HS-27A (cell line): ENCODE measurements at places on chromosomes 1 and 21.

GRCh38 chr1:223235091-223235490 lies 92.0 kb upstream of the TLR5 start:
- no peak for DNase-seq

- DNase-seq, result no peak
These were observed 17.4 kb upstream of the KANK4 start for GRCh38 chr1:62336638-62336994.

GRCh38 chr1:41769068-41769467 lies 149.7 kb downstream of the HIVEP3 start:
- no peak for DNase-seq

DNA sequence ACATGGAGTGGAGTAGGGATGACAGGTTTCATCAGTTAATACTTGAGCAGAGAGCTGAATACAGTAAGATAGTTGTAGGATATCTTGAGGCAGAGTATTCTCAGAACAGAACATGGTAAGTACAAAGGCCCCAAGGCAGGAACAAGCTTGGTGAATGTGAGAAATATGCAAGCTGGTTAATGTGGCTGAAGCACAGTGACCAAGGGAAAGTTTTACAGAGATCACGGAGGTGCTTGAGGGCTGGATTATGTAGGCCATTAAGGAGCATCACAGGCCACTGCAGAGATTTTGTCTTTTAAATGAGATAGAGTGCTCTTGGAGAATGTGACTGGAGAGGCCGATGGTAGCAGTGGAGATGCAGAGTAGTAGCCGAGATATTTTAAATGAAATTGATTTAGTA lies 54.0 kb upstream of the BOLA1 start:
- DNase-seq, result no peak

DNA sequence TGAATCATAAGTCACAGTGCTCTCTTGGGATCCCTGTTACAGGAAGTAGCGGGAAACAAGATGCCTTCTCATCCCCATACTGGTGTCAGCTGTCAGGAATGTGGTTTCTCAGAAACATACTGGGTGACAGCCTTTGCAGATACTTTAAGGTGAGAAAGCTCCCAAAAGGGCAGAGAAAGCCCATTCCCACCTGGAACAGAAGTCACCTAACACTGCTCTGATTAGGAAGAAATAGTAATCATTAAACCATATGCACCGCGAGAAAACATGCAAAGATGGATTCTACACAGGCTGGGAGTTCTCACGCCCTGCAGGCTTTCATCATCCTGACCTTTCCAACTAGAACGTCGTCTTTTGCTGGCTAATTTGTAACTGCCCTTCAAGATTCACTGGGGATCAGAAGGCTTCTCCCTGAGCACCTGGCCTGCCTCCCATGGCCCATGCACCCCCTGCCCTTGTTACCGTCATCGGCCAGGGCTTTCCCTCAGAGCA lies 46.2 kb upstream of the SLC44A3 start:
- DNase-seq, result no peak

DNA sequence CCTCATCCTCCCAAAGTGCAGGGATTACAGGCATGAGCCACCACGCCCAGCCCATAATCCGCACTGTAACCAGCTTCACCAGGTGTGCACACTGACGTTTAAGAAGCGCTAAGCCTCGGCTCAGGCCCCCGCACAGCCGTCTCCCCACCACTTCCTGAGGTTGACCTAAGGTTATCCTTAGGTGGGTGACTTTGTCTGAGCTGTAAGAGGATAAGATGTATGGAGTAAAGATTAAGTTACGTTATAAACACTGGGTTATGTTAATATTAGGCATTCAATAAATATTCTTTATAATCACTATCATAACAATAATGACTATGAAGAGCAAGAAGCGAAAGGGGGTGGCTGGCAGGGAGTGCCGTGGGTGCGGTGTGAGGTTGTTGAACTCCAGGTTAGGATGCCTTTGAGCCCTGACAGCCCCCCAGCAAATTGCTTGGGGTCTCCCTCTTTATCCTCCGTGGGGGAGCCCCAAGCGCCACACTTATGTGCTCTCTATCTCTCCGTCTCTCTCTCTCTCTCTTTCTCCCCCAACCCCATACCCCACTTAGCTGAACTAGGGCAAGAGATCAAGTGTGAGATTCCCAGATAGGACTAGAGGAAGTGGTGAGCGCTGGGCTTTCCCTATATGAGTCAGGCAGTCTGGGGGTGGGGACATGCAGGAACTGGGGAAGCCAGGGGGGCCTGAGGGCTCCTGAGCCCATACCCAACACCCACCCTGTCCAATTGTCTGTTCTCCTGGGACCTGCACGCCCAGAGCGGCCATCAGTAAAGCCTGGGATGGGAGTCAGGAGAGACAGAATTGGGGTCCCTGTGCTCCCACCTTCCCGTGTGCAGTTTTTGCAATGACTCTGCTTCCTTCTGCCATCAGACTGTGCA lies 7.6 kb downstream of the EFHD2 start:
- no peak for DNase-seq

GRCh38 chr1:199084293-199084692 lies 445.5 kb downstream of the PTPRC start:
- DNase-seq, result no peak

GRCh38 chr1:22387919-22388580 lies 63.6 kb upstream of the ZBTB40 start:
- DNase-seq, result no peak

DNA sequence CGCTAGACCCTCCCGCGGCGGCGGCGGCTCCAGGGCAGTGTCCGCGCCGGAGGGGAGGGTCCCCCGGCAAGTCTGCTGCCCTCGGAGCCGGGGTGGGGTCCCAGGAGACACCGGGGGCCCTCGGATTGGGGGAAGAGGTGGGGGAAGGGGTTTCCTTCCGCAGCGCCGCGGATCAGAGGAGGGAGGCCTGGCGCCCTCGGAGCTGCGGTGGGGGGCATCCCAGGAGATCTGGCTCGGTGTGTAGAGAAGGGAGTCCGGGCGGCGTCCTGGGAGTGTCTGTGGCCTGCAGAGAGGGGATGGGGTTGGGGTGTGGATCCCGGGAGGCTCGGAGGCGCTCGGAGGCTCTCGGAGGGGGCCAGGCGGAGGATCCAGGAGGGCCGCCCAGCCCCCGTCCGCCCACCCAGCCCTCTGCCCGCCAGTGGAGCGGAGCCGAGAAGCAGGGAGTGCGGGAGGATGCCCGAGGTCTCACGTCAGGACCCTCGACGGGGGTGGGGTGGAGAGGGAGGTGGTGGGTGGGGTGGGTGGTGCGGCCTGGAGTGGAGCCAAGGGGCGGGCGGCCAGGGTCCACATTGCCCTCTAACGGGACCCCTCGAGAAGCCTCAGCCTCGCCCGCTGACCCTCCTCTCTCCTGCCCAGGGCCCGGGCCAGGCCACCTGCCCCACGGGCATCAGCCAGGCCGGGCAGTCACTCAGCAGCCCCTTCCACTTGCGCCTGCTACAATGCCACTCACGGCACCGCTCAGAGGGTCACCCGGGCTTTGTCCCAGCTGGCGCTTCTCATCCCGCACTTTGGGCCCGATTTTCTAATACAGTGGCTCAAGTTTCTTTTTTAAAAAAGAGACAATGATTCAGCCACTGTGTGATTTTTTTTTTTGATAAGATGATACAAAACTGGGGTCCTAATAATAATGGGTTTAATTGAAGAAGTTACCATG lies 60.2 kb upstream of the ARHGEF16 start:
- no peak for DNase-seq

GRCh38 chr1:68230484-68230802 lies 1.9 kb downstream of the WLS start:
- DNase-seq, result no peak

GRCh38 chr1:58901008-58901407 lies 117.2 kb upstream of the JUN start:
- DNase-seq, result no peak
